Retina (tissue), 1 donor: ENCODE measurements at places on chromosomes 4 and X.
A peak's percentile ranks its signal among the peaks of the same experiment; 100 is the strongest.

GRCh38 chrX:155767051-155767875 lies 113.9 kb upstream of the VAMP7 start:
- DNase-seq = peak; percentile 66

DNA sequence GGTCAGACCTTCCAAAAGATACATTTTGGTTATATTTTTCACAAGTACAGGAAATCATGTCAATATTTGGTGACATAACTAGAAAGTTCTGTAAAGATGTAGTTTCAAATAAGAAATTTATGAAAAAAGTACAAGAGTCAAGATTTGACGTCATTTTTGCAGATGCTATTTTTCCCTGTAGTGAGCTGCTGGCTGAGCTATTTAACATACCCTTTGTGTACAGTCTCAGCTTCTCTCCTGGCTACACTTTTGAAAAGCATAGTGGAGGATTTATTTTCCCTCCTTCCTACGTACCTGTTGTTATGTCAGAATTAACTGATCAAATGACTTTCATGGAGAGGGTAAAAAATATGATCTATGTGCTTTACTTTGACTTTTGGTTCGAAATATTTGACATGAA lies 536 bp downstream of the UGT2B7 start:
- no peak for DNase-seq

- no peak for DNase-seq
These were observed 248.9 kb upstream of the UGT8 start for GRCh38 chr4:114349543-114350175.

GRCh38 chr4:181254771-181255170 lies 988.4 kb upstream of the TENM3 start:
- no peak for DNase-seq

- DNase-seq = no peak
These were observed 177.4 kb upstream of the SCML1 start for GRCh38 chrX:17559728-17560379.

DNA sequence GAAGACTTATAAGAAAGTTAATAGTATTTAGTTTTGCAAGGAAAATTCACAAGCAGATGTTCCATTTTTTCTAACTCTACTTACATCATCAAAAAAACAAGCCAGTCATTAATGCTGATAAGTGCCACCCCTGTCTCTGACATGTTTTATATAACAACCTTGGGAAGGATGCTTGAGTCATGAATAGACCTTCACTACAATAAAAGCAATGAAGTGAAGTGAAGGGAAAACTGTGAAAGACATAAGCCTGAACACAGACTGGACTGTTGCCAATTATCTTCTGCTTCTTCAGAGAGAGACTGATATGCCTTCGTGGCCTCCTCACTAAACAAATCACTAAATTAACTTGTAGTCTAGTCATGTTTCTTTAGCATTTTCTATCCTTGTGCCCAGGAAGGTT lies 353.2 kb downstream of the PDHA2 start:
- no peak for DNase-seq

DNA sequence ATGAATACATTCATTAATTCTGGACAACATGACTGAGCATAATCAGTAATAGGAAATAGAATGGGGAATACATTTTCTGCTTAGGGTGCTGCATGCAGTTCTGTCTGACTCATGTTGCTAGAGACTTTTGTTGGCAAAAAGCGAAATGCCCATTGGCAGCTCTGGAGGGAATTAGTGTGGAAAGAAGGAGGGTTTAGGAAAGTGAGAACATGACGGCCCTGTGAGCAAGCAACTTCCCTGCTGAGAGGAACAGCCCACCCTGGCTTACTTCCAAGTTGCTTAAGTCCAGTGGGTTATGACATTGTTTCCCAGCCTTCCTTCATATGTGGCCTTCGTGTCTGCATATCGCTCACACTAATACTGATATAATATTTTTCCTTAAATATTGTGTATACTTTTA lies 13.8 kb downstream of the MAD2L1 start:
- no peak for DNase-seq

DNA sequence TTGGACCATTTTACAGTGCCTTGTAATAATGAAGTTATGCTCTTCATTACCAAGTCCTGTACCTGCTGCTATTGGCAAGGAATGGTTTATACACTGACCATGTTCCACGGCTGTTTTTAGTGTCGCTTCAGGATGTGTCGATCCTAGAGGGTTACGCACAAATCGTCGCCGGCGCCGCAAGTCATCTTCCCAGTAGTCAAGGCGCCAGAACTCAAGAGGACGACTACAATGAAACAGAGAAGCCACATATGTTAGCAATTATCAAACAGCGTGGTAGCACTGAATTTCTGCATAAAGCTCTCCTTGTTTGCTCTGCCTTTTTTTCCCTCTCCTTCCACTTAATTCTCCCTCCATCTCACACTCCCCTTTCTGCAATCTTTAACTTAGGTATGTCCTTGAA lies 17.0 kb downstream of the MAB21L2 start:
- no peak for DNase-seq

GRCh38 chr4:70488748-70489147 lies 16.8 kb downstream of the MUC7 start:
- no peak for DNase-seq

GRCh38 chr4:7434766-7435150 lies at the start of gene PSAPL1:
Gene PSAPL1 (minus strand): TSS chr4:7434930. CDS start chr4:7434879, 51 bp downstream.
- no peak for DNase-seq

DNA sequence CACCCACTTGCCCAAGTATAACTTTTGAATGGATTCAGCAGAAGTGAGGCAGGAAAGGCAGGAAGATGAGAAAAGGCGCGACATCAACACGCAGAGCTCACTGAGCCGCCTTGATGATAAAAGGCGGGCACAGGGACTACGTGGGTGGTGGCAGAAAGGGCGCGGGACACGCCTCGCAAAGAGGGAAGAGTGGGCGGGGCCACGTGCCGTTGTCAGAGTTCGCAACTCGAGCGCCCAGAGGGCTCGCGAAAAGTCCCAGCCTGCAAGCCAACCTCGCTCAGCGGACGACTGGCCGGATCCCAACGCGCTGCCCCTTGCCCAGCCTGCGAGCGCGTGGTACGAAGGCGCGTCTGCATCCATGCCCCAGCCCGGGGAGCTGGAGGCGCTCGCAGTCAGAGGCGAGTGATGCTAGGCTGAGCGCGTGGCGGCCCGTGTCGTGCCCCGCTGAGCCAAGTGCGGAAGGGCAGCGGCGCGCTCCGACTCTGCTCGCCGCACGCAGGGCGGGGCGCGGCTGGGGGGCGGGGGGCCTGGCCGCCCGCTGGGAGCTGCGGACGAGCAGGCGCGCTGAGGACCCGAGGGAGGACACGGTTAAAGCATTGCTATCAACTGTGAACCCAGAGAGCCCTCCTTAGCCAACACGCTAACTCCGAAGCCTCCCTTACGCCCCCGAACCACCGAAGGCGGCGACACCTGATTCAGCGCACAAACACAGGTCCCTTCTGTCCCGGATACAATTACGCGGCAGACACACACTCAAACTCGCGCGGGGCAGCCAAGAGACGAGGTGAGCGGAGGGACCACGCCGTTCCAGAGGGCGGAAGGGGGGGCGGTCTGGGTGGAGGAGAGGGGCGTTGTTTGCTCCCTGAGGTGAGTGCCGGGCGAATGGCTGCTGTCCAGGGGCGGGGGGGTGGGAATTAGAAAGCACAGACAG lies at the start of gene UGT8:
UGT8 (plus strand) TSS at position 617 of the 931 bp plus-strand sequence. CDS start 24,074 bp downstream, outside the sequence.
- peak; percentile 86 for DNase-seq

GRCh38 chrX:68998716-68999115 lies 166.5 kb downstream of the PJA1 start:
- no peak for DNase-seq

- no peak for DNase-seq
These were observed 157.5 kb upstream of the ITM2A start for GRCh38 chrX:79524642-79525041.

GRCh38 chr4:72666910-72667309 lies 97.9 kb upstream of the ADAMTS3 start:
- no peak for DNase-seq

DNA sequence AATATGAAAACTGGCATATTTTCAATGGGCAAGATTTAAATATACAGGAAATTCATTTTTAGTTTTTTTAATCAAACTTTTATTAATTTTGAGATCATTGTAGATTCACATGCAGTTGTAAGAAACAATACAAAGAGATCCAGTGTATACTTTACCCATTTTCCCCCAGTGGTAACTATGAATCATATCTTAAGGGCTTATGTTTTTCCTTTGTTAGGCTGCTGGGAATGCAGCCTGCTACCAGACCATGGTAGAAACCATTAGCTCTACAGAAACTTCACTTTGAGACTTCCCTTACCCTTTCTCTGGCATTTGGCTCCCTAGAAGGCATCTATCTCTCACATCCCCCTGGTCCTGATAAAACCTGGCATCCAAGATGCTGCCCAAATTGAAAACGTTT lies 147.6 kb upstream of the EOLA2 start:
- DNase-seq = no peak

DNA sequence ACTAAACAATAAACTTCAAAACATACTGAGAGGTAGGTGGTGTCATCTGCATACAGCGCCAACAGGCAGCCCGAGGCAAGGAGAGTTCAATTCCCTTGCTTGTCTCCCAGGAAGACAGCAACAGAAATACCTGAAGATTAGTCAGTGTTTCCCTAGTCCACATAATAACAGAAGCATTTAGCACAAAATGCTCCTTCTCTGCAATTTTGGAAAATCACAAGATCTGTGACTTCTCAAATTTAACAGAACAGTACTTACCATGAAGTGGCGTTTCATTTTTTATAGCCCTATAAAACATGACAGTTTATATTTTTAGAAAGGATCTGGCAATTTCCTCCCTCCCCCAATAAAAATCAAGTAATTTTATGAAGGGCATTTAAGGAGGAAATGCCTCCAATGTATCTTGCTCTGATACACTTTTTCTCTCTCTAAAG lies 67.1 kb upstream of the MYOZ2 start:
- DNase-seq = no peak

GRCh38 chr4:183297675-183298074 lies 22.4 kb downstream of the CLDN22 start:
- no peak for DNase-seq

DNA sequence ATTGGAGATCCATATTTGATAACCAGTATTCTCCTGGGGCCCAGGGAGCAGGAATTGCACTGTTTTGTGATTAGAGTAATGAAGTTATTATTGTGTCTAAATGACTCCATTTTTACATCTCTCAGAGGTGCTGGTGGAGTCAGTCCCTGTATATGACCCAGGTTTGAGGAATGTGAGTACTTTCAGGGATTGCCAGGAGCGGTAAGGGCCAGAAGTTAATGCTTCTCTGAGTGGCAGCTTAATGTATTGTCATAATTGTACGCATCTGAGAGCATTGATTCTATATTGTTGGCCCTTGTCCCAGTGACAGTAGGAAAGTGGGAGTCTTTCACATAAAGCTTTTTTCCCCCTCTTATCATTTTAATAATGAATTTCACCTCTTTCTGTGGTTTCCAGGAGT lies 146.2 kb downstream of the GATB start:
- DNase-seq = peak; percentile 49

GRCh38 chrX:48696909-48697727 lies 584 bp downstream of the SUV39H1 start:
- DNase-seq = peak; percentile 33

GRCh38 chr4:26127851-26128337 lies 192.9 kb upstream of the RBPJ start:
- no peak for DNase-seq

- no peak for DNase-seq
These were observed 287.0 kb upstream of the GALNT7 start for GRCh38 chr4:172881645-172882044.

GRCh38 chr4:5711479-5712184 lies 631 bp downstream of the EVC start:
- DNase-seq = peak; percentile 65

GRCh38 chr4:76830964-76831703 lies 66.8 kb downstream of the SOWAHB start:
- DNase-seq = peak; percentile 42

DNA sequence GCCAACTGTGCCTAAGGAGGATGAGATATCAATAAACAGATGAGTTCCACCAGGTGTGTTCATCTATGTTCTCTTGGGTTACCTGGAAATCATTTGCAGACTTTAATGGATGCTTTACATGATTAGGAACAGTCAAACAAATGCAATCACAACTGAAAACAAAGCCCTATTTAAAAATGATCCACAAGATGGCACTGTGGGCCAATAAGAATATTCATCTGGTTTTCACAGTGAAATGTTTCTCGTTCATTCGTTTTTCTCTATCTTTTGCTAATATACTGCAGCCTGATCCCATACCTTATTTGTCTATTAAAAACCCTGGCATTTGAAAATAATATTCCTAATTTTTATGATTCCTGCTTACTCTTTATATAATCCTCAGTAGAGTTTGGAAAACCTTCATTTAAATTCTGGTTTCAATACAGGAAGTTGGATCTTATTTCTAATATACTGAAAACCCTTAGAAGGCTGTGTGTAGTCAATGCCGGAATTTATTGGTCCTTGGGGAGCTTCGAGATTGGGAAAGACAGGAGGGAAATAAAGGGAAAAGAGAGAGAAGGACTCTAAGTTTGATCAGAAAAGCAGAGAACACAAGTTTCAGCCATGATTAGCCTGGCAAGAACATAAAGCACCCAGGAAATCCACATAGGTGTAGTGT lies 63.8 kb upstream of the TAPT1 start:
- peak; percentile 45 for DNase-seq

DNA sequence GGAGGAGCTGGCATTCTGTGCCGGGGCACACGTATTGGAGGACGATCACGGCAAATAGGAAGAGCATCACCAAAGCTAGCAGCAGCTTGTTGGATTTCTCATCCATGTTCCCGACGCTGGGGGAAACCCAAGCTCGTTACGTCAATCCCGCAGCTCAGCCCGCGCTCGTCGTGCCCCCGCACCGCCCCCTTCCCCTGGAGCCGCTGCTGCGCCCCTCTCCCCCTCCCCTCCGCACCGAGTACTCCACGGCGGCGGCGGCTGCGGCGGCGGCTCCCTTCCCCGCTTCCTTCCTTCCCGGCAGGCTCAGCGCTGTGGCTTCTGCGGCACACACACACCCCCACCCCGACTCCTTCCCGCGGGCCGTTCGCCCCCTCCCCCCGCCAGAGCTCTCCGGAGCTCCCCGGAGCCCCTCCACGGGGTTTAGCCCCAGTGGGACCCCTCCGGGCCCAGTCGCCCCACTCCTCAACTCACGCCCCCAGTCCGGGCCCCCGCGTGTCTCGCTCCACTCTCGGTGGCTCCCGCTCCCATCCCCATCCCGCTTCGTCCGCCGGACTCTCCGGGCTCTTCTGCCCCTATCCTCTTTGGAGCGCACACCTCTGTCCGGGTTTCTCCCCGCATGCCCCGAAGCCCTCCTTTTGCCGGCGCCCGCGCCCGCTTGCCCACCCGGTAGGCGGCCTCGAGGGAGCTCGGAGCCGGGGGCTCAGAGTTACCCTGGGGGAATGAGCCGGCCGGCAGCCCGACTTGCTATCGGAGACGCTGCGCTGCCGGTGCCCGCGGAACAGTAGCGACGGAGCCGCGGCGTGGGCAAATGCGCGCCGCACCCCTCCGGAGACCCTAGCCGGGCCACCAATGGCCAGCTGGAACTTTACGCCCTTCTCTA lies 978 bp downstream of the HS6ST2 start:
- no peak for DNase-seq

DNA sequence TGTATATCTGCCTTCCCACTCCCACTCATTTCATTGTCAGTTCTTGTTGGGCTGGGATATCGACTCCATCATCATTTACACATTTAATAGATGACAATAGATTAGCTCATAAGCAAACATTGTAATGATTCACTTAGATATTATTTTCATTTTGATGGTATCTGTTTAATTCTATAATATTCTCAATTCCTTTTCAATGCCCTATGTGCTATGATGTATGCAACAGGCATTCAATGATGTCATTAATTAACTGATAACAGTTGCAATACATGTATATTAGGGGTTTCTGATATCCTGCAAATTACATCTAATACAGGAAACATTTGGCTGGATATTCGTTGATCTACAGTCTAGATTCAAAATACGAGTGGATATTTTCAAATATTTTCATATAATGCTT lies 850.5 kb downstream of the CCSER1 start:
- no peak for DNase-seq
